ENCODE measurements at places on chromosomes 4 and X. TPM values are rescaled to one million over a fixed set of nuclear protein-coding genes. Genes with fewer than 3 reads are reported as not detected.

Gene TIGD4
- total RNA-seq: 0.13 TPM

Gene CLDN22
- total RNA-seq: not detected

Gene PAGE2
- not detected for total RNA-seq

Gene FHDC1
- total RNA-seq: 0.19 TPM

Gene TNIP3
- not detected for total RNA-seq

Gene GASK1B
- 60.2 TPM for total RNA-seq

DNA sequence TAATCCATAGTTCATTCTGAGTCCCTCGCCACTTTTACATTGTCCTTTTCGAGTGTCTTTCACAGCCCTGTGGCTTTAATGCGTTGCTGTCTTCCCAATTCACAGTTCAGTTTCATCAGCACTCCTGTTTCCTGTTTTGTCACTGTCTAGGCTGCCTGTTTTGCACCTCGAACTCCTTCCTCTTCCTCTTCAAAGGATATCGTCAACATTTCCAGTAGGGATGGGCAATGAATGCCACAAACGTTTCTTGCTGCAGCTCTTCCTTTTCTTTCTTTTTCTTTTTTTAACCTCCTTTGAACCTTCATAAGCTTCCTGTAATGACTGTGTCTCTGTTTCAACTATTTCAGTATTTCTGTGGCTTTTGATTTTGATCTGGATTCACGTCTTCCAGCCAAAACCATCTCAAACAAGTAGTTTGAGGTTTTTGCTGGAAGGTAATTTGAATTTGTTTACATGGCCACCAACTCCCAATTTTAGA lies 105.4 kb downstream of the ANXA3 start:
- no peak for DNase-seq

GRCh38 chr4:147590249-147590920 lies 26.8 kb upstream of the TMEM184C start:
- peak; percentile 47 for DNase-seq

GRCh38 chr4:57287687-57288604 lies 177.8 kb upstream of the IGFBP7 start:
- no peak for DNase-seq

DNA sequence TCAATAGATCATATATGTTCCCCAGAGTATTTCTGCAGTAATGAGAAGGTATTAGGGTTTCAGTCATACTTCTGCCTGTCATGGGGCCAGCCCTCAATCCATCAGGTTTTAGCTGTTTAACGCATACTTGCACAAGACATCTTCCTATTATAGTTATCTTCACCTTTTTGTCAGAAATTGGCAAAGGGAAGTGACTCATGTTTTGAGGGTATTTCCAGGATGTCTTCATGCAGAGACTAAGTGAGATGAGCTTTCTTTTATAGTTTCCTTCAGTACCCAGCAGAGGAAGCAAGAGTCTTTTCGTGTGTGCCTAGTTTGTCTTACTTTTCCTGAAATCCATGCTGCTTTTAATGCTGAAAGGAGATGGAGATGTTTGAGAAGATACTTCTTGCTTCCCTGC lies 9.5 kb downstream of the CSTF2 start:
- DNase-seq: no peak

- peak; percentile 39 for DNase-seq
Observed at GRCh38 chrX:19721726-19722370, 165.6 kb downstream of the SH3KBP1 start.

- no peak for DNase-seq
Observed at GRCh38 chr4:15043226-15043625, 40.9 kb downstream of the CPEB2 start.

DNA sequence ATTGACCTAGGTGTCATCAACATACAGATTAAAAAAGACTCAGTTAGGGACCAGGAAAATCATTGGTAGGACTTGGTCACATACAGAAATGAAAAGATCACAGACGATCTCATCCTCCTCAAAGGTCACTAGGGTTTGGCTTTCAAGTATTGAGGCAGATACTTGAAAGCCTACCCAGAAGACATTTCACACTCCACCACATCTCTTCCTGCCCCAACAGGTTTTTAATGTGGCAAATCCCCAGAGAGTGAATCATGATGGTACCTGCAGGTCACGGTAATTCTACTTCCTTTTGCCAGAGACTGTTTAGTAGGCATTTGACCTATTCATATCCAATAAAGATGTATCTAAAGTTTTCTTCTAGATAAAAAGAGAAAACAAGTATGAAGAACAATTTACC lies 44.1 kb downstream of the INPP4B start:
- DNase-seq: no peak

DNA sequence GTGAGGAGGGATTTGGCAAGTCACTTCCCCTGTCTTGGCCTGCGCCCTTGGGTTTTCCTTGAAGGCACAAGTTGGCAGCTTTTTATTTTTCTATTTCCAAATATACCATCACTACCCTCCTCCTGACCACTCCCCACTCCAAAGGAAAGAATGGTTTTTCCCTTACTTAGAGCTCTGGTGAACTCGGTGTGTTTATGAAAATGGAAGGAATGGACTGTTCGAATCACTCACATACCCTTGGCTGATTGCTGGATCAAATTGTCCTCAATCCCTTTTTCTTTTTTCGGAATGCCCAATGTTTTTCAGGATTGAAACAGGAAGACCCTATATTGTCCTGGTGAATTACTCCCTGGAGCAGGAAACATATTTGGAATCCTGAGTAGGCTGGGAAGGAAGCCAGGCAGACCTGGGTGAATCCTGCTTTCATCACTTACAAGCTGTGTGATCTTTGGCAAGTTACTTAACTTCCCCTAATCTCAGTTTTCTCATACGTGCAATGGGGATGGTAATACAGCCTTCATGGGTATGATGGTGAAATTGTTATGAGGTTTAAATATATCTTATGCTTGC lies 70.7 kb downstream of the RTL5 start:
- no peak for DNase-seq

DNA sequence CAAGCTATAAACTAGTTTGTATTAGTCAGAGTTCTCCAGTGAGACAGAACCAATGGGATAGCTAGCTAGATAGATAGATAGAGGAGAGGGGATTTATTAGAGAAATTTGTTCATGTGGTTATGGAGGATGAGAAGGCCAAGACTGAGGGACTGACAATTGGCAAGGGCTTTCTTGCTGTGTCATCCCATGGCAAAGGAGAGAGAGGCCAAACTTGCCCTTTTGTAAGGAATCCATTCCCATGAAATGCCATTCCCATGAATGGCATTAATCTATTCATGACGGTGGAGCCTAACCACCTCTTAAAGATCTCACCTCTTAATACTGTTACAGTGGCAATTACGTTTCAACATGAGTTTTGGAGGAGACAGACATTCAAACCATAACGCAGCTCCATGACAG lies 58.1 kb downstream of the LINC00632 start:
- DNase-seq: no peak

DNA sequence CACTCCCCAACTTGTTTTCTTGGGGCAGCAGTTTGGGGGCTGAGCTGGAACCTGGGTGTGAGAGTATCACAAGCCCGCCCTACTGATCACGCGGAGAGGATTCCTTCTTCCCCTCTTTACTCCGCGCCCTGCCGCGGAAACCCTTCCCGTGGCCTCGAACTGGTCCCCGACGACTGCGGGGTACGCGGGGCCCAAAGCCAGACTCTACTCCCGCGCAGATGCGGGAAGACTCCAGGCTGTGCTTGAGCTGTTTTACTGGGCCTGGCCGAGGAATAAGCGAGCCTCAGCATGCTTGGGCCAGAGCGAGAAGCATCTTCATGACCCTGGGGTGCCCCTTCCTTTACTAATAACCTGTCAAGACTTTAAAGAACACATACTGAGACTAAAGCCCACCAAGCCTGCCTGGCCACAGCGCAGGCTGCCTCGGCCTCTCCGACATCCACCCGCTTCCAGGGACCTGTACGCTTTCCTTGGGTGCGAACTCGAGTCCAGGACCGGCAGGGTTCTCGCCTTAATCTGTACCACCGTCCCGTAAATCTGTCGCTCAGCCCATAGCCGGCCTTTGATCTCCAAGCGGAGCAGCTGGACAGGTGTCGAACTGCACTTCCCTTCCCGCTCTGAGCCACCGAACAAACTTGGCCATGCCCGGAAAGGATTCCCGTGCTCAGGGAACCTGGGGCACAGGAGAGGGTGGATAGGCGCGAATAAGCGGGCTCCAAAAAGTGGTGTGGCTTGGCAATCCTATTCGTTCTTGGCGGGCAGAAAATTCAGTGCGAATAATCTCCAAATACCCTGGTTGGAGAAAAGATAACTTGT lies 55.0 kb upstream of the TMEM33 start:
- no peak for DNase-seq

DNA sequence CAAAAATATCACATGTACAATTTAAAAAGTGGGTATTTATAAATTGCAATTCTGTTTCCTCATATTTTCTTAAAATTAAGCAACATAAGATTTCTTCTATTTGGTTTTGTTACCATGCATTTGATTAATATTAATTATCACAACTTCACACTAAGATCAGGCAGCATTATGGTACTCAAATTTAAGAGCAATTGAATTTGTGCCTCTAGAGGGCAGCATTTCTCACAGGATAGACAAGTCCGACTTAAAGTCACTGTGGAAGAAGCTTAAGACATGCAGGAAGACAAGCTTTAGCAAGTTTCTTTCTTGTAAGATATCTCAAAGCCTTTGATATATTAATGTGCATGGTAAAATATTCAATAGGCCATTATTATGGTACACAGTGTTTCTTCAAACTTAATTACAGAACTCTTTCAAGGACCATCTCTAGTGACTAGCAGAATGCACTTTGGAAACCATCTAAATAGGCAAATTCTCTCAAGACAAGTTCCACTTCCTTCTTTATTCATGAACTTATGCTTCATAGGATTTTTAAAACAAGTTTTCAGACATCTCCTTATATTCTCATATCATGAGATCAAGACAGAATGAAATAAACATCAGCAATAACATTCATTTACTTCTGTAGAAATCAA lies 35.0 kb downstream of the FBXW7 start:
- no peak for DNase-seq

GRCh38 chrX:155218777-155219176 lies 2.5 kb downstream of the VBP1 start:
- DNase-seq: no peak

- peak; percentile 60 for DNase-seq
Observed at GRCh38 chrX:151753313-151754046, 18.9 kb downstream of the CNGA2 start.

DNA sequence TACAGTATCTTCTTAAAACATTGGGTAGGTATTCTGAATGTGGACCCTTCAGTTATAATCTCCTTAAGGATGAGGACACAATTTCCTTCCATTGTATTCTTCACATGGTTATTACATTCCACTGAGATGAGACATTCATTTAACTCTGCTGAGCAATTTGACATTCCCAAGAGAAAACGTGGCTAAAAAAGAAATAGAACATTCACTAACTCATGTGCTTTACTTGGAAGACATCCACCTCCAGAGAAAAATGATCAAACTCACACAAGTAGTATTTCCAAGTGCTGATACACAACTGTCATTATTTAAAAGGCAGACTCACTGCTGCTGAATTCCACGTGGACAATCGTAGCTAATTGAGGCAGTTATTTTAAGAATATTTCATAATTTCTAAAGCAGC lies 227.9 kb upstream of the ANKRD50 start:
- DNase-seq: no peak

GRCh38 chr4:185624259-185624589 lies 88.9 kb upstream of the PDLIM3 start:
- no peak for DNase-seq

DNA sequence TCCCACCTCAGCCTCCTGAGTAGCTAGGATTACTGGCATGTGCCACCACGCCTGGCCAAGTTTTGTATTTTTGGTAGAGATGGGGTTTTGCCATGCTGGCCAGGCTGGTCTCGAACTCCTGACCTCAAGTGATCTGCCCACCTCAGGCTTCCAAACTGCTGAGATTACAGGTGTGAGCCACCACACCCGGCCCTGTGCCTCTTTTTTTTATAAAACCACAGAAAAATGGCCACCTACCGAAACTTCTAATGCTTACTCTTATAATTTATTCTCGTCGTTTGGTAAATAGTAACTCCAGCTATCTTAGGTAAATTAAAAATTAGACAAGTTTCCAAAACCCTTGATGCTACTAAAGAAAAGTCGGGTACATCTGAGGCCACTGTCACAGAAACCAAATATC lies 54.4 kb downstream of the IRF2 start:
- DNase-seq: no peak

- DNase-seq: no peak
Observed at GRCh38 chrX:41588271-41588670, 100.5 kb upstream of the GPR34 start.

DNA sequence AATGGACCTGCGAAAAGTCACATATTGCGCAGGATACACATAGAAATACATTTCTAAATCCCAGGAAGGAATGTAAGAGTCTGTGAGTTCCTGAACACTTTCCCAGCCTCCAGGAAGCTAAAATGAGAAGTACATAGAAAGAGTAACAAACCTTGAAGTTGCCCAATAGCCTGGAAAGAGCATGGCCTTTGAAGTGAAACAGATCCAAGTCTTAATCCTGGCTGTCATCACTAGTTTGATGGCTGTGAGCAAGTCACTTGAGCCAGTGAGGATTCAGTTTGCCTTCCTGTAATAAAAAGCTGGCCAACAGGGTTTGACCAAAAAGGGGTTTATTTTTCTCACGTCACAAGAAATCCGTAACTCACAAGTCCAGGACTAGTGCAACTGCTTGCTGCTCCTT lies 69.8 kb downstream of the ARHGEF38 start:
- no peak for DNase-seq

DNA sequence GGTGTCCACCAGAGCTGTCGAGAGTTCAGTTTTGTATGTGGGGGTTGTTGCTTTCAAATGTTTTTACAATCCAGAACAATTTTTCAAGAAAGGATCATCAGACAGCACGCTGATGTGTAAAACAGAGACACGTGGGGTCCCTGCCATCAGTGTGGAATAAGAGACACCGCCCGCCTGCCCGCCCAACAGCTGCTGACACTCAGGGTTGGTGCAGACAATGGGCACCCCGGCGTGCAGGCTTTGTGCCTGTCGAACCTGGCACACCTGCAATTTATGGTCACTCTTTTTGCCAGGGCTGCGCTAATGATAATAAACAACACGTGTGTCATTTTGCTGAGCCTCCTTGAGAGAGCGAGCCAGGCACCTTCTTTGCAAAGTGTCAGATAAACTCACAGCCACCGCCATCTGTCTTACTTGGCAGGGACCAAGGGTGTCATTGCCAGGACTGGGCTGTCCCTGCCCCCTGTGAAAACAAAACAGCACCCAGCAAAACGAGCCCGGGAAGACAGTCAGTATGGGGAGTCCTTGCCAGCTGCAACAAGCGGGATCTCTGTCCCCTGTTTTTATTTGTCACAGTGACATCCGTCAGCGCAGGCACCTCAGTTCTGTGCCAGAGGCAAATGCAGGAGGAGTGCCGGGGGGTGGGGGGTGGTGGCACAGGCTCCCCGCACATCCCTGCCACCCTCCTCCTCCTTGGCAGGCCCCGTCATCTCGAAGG lies 69.1 kb downstream of the PSAPL1 start:
- DNase-seq: peak; percentile 66
